Stimulated activated CD8-positive, alpha-beta memory T cell treated with anti-CD3 and anti-CD28 coated beads, Interleukin-4, amount 100 ng/mL, for 1 hour (primary cell): ENCODE measurements at places on chromosomes 6 and 20.
A peak's percentile ranks its signal among the peaks of the same experiment; 100 is the strongest.

DNA sequence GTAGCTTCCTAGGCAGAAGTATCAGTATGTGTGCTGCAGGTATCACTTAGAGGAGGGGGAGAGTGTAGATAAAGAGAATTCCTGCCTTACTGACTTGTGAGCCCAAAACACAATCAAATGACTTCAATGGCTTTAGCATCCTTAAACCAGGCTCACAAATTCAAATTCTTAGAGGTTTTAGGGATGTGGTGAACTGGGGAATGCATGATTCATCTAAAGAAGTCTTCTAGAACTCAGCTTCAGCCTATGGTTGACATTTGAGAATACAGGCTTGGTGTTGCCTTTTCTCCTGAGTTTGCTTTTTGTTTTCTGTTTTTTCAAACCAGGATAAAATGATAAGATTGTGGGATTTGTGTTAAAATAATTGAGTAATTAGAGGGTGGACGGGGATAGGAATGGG is 14.4 kb downstream of the SNRPC start:
- no peak for DNase-seq

DNA sequence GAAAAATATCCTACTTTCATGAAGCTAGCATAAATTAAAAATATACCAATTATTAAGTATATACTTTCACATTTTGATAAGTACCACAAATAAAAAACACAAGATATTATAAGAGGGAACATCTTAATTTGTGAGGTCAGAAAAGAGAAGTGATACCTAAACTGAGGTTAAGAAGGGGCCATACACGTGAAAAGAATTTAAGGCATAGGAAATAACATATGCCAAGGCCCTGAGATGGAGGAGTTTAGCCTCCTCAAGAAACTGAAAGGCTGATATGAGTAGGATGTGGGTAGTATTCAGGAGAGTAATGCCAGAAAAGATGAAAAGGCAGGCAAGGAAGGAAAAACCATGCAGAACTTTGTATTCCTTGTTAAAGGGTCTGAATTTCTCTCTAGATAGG is 116.6 kb upstream of the HTR1E start:
- no peak for DNase-seq

GRCh38 chr6:26180346-26180745 is 93.1 kb downstream of the HFE start:
- DNase-seq, result no peak

DNA sequence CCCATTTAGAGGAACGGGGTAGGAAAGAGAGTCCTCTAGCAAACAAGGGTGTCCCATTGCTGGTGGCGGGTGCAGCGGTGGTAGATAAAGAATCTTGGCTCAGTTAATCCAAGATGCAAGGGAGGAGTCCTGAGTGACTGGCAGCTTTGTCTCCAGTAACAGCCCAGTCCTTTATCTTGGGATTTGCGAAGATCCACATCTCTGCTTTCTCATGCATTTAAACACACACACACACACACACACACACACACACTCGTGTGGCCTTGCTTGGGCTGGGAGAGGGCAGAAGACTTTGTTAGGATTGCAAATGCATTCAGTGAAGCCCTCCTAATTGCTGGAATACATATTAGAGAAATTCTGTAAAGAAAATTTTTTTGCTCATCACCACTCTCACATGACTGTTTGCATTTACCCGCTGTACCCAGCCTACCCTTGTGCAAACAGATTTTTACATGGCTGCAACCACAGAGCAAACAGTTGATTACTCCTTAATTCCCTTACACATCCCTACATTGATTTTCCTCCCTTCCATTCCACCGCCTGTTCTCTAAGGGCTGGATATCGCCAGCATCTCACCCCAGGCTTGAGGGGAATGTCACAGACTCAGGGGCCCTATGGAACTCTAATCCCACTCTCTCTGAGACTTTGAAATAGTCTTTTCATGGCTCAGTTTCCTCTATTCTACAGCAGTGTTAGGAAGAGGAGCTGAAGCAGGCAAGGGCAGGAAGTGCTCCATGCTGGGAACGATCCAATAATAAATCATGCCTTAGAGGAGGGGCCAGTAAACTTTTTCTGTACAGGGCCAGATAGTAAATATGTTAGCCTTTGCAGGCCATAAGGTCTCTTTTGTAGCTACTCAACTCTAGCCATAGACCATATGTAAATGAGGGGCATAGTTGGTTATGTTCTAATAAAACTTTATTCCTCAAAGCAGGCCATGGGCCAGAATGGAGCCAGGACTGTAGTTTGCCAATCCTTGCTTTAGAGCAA is 3.5 kb downstream of the C6orf132 start:
- no peak for DNase-seq

- DNase-seq, result no peak
Measured at GRCh38 chr6:18742406-18742805, 355.3 kb downstream of the RNF144B start.

GRCh38 chr20:2122936-2123335 is 21.3 kb downstream of the STK35 start:
- no peak for DNase-seq

DNA sequence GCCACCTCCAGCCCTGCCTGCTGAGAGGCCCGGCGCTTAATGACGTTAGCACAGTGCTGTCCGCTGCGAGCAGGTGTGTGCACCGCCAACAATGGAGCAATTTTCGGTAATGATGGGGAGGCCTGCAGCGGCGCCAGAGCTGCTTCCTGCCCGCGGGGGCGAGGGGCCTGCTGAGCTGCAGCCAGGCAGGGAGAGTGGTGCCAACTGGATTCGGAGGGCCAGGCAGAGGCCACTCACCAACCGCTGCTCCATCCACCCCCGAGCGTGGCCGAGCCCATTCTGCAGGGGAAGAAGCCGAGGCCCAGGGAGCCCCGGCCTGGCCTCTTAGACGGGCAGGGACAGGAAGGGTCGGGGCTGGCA is 9.6 kb downstream of the HRH3 start:
- no peak for DNase-seq

- DNase-seq, result no peak
Measured at GRCh38 chr6:131995917-131996316, 44.7 kb upstream of the CCN2 start.

- no peak for DNase-seq
Measured at GRCh38 chr6:43588194-43588593, 12.2 kb downstream of the POLH start.

DNA sequence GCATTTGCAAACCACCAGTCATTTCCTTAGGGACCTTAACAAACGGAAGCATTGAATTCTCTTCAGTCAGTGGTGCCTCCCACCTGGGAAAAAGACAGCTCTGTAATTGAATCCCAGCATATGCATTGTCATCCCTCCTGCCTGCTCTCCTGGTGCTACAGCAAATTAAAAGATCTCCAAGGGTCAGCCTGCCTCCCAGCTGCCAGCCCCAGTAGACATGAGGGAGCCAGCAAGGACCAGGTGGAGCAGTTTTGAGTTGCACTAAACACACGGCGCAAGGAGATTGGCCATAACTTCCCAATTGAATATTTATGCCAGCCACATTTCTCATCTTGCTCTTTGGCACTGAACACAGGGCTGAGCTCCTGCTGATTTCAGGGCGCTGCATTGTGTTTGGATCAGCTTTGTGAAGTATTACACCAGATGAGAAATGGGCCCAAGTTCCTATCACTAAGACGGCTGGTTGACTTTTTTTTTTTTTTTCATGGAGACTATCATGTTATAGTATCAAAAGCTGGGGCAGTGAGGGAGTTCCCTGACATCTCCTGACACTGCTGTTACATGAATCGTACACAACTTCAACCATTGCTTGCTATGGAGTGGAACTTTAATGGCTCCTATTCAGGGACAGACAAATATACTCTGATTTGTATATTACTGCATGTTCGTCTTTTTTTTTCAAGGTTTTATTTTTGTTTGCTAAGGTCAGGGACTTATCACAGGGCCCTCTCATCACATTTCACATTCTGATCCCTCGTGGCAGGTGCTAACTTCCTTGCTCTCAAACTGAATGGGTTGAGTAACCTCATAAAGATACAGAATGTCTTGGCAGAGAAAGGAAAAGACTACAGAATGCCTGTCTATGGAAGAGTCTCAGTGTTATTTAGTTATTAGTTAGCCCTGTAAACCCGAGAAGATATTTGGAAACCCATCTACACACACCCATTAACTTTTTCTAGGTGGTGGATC is 191.1 kb downstream of the EYA4 start:
- no peak for DNase-seq

DNA sequence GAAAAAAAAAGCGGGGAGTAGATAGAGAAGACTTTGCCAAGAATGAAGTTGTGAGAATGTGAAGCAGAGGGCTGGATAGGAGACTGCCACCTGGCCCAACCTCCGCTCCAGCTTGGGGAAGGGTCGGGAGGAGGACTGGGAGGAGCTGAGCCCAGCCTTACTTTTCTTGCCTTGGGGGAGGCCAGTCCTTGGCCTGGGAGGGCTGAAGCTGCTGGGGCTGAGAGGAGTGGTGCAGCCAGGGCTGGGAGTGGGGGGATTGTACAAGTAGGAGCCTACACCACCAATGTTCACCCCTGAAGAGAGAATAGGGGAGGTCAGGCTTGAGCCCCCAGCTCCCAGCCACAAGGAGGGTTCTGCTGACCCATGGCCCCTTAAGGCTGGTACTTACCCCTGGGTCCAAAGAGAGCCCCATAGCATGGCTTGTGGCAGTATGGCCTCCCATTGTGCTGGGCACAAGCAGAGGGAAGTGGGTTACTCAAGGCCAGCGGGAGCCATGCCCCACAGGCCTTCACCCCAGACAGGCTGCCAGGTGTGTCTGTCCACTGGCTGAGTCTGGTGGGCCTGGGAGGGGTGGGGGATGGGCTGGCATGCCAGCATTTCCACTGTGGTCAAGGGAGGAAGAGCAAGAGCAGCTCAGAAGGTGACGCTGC is 1.1 kb downstream of the CRIP3 start:
- DNase-seq, result no peak

DNA sequence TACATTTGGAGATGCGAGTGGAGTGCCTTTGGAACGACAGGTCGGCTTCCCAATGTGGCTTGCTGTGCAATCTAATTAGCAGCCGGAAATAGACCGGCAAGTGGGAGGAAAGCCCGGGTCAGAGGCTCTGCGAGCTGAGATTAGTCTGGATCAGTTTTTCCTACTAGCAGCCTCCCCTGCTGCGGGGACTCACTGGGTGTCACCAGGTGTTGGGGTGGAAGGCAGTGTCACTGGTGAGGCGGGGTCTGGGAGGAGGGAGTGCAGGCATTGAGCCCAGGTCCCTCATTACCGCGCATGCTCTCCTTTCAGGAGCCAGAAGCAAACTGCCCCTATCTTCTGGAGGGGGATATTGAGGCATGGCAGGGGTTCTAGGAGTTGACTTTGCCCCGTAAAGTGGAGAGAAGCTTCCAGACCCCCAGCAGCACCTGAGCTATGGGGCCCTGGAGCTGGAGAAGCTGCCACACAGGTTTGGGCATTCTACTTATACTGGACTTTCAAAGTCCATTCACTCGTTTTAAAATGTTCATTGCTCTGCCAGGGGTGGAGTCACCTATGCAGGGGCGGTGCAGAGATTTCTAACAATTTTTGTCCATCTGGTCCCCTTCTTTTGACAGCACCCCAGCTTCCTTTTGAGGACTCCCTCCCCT is 11.0 kb downstream of the SULF2 start:
- DNase-seq, result no peak

GRCh38 chr20:48920527-48921167 is 864 bp upstream of the ARFGEF2 start:
- DNase-seq, result no peak

GRCh38 chr20:16434062-16434664 is 139.1 kb downstream of the KIF16B start:
- DNase-seq, result peak; percentile 2

DNA sequence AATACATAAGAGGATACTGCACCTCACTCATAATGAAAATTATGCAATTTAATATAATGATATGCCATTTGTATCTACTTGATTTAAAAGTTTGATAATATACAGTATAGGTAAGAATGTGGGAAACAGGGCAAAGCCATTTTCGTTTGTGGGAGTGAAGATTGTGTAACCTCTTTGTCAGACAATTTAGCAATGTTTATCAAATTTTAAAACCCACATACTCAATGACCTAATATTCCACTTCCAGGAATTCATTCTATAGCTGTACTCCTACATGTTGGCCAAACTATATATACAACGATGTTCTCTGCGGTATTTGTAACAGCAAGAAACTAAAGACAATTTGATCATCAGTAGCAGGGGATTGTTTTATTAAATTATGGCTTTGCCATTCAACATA is 17.8 kb upstream of the FKBP5 start:
- DNase-seq, result no peak

DNA sequence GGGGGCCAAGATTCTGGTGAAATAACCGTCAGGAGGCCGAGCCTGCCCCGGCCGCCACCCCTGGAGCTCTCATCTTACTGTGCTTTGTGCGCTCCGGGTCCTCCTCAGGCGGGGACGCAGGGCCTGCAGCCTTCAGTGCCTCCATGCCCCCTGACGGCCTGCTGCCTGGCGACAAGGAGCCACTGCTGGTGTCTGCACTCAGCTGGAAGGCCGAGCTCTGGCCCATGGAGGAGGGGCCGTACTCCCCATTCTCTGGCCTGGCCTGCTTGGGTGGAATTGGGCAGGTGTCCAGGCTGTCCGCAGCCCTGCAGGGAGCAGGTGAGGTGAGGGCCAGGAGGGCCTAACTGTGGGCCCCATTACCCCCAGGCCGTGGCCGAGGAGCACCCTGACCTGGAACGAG is 5.3 kb downstream of the ZNF512B start:
- DNase-seq, result no peak

GRCh38 chr20:21175433-21175832 is 49.6 kb downstream of the KIZ start:
- DNase-seq, result no peak

- no peak for DNase-seq
Measured at GRCh38 chr6:10146715-10147451, 268.0 kb downstream of the TFAP2A start.

DNA sequence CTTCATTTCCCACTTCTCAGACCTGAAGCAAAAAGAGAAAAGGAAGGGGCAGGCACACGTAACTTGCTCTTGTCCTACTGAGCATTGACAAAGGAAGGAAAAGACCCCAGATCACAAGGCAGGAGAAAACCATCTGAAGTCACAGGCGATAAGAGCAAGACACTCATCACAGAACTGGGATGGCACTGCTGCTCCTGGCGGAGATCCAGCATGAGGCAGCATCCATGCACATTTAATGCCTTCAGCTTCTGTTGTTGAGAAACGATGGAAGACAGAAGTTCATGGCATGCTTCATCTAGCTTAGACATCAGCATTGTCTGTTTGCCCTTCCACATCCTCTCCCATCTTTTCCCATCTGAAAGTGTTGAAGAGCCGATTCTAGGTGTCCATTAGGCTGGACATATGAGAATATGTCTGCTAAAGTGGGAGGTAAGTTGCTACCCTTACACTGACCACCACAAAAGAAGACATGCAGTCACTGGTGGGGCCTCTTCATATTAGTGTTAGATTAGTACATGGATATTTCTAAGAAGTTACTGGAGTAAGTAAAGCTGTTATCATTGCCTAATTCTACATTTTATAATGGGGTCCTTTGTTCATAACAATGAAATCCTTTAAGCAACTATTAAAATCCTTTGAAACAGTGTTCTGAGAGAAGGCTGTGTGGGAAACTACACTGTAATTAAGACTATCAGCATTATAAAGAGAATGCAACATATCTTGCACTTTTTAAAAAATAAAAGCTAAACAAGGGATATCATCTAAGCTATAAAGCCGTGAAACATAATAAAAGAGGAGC is 618.5 kb downstream of the C6orf118 start:
- DNase-seq, result no peak

GRCh38 chr20:61748376-61748775 is 317.3 kb downstream of the TAF4 start:
- DNase-seq, result no peak

GRCh38 chr6:42565823-42566613 is 2.2 kb downstream of the UBR2 start:
- no peak for DNase-seq

GRCh38 chr6:133681891-133682290 is 207.0 kb upstream of the TCF21 start:
- DNase-seq, result no peak

GRCh38 chr20:33864324-33864963 is 53.3 kb downstream of the CHMP4B start:
- no peak for DNase-seq
